NCI-H1417 treated with DMSO at 0.1 percent for 48 hours (cell line): ENCODE measurements at places on chromosomes 7 and 10.

GRCh38 chr7:64879086-64879730 is 23.9 kb upstream of the ZNF273 start:
- no peak for DNase-seq

DNA sequence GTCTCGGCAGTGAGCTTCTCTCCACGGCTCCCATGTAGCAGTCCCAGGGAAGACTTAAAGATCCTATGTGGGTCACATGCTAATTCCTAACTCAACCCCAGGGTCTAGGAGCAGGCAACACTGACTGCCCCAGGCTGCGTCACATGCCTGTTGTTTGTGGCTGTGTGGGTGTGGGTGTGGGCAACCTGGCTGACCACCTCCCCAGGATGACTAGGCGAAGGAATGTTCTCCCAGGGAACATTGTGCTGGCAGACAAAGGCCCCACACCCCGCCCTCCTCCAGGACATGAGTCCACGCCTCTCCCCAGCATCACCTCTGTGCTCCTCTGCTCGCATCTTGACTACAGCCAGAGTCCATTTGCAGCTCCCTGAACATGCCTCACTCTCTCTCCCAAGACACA is 30.3 kb downstream of the SLC29A3 start:
- no peak for DNase-seq

DNA sequence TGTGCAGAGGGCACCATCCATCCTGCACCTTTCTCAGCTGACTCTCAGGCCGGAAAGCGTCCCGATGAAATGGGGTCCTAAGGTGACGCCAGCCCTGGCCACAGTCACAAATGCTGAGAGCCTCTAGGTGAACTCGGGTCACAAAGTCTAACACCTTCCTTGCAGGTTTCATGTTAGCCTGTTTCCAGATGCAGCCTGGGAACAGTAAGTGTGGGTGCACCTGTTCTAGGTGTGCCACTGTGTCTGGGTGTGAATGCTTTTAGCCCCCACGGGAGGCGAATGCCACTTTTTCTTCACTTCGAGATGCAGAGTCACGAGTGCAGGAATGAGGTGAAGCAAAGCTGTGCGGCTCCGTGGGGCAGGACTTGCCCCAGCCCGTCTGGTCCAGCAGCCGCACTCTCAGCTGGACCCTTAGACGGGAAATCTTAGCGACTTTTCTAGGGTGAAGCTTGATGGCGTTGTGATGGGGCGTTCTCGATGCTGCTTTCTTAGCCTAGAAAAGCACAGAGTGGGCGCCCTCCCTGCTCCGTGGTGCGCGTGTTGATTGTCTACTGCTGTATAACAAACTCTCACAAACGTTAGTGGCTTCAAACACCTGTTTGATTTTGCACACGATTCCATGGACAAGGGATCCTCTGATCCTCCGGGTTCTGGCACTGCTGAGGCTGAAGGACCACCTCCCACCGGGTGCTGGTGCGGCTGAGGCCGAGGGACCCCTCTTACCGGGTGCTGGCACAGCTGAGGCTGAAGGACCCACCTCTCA is 13.6 kb upstream of the VIPR2 start:
- DNase-seq = no peak

GRCh38 chr7:148991536-148991935 is 36.8 kb downstream of the PDIA4 start:
- DNase-seq = no peak

GRCh38 chr7:26853788-26854393 is 10.5 kb downstream of the SKAP2 start:
- DNase-seq = peak; percentile 53

DNA sequence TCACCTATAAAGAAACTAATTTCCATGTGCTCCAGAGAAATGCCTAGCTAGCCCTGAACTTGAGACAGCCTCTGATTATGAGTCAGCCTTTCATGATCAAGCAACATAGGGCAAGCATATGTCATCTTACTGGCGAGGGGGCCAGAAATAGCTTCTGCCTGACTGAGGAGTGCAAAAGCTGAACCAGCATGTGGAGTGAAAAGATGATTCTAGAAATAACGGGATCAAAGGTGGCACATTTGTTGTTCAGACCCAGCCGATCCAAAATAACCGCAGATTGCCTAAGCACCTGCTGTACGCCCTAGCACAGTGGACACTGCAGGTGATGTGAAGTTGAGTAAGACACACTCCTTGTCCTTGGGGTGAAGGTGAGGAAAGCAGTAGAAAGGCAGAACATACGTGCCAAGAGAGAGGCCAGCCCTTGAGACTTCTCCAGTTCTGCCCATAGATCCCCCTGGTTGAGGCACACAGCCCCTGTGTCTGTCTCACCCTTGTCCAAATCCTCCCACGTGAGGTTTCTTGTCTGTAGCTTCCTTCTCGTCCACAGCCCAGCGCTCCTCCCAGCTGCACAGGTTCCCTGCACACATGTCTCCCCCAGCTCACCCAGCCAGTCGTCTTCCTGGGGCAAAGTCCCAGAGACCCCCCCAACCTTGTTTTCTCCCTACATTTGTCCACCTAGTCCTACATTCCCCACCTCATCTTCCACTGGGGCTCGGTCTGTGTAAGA is 2.8 kb upstream of the BCL7B start:
- no peak for DNase-seq

GRCh38 chr7:122790591-122790990 is 87.9 kb upstream of the RNF148 start:
- peak; percentile 54 for DNase-seq

GRCh38 chr10:72334196-72334824 is 20.4 kb downstream of the DNAJB12 start:
- DNase-seq = peak; percentile 71

DNA sequence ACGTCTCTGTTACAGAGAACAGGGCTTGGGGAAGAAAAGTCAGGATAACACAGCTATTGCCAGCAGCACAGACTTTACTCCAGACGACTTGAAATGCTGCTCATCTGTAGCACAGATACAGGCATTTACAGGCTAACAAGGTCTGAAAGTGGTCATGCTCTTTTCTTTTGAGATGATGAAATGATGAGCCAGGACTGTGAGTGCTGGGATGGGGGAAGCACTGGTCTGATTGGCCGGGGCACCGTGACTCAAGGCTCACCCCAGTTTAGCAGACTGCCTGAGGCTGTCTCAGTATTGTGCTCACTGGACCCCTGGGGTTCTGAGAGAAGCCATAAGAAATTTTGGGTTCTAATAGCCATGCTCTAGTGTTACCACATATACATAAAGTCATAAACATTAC is 12.4 kb downstream of the SMKR1 start:
- DNase-seq = no peak

DNA sequence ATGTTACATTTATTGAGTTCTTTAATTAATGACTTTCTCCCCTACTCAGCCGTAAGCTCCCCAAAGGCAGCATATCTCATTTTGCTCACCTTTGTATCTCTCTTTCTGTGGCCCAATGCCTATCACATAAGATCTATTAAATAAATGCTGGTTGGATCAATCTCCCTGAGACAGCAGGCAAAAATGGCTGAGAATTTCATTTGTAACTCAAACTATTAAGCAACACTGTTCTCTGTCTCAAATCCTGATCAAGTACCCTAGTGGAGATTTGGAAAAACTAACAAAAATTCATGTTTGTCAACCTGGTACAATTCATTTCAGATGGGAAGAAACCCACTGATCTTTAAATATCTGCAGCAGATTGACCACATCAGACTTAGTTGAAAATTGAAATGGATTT is 127.4 kb downstream of the ZFAND4 start:
- no peak for DNase-seq

DNA sequence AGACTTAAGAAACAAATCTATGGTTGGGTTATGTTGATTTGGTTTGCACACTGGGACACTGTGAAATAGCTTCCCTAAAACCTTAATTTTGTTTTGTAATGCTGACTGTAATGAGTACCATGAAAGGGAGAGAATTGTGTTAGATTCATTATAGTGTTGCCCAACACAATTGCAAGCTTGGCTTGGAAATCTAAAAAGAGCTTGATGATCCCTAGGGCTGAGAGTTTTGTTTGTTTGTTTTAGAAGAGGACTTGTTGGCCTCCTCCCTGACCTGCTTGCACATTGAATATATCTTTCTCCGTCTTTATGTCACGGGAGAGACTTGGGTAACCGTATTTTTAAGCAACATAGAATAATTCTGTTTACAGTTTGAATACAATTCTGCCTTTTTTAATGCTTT is 410.1 kb downstream of the ARL4A start:
- no peak for DNase-seq

DNA sequence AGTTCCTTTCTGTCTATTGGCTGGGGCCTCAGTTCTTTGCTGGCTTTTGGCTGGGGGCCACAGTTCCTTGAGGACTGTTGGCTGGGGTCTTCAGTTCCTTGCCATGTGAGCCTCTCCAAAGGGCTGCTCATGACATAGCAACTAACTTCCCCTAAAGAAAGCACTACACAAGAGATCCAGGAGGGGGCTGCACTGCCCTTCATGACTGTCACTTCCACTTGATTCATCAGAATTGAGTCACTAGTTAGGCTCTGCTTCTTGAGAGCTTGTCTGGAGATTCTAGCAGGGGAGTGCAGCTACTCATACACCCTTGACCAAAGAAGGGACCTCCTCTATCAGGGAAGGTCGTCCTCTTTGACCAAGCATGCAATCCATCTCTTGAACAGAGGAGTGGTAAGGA is 38.0 kb upstream of the MKX start:
- DNase-seq = no peak

DNA sequence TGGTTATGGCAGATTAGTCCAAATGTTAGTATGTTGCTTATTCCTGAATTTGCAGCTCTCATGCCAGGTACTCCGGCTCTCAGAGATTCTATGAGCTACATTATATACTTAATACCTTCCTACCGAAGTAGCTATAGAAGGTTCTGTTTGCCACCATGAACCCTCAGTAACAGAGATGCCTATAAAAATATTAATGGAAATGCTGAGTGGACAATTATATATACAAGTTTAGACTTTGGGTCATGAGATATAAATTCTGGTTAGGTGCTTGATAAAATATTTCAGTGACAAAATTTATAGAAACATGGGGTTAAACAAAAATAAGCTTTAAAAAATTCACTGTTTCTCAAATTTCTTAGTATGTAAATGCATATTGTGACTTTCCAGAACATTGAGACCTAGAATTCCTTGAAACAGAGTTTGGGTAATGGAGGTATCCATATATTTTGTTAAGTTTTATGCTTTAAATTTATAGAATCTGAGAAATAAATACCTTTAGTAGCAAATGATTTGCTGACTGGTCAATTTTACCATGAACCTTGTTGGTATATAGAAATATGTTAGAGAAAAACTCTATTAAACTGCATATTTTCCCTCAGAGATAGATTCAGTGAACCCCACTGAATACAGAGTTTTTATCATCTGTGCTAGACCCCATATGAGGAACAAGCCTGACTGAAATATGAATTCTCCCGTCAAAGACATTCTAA is 533.5 kb downstream of the SH2D4B start:
- DNase-seq = no peak

GRCh38 chr10:48638158-48638557 is 33.3 kb upstream of the ARHGAP22 start:
- no peak for DNase-seq

DNA sequence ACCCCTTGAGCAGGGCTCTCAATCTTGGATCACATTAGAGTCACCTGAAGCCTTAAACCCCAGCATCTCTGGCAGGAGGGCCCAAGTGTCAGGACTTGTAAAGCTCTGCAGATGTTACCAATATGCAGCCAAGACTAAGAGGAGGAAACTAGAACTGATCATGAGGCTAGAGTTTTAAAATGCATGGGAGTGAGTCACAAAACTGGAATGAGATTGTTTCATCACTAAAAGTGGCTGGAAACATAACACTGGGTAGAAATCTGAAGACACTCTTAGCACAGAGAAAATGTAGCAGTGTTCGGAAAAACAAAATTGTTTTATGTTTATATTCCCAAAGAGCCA is 63.3 kb upstream of the GHITM start:
- DNase-seq = no peak

DNA sequence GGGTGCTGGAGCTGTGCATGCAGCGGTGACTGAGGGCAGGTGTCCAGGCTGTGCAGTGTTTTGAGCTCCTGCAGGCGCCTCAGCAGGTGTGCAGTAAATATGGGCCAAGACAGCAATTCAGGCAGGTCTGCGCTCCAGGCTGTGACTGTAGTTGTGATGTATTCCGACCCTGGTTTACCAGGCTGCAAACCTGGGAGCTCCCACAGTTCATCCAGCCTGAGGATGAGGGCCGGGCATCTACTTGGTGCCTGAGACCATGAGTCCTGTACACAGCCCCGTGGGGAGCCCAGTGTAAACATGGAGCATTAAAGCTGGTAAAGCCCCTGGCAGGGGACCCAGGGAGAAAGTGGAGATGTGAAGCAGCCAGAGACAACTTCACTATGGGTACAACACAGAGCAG is 82.8 kb downstream of the VOPP1 start:
- no peak for DNase-seq

DNA sequence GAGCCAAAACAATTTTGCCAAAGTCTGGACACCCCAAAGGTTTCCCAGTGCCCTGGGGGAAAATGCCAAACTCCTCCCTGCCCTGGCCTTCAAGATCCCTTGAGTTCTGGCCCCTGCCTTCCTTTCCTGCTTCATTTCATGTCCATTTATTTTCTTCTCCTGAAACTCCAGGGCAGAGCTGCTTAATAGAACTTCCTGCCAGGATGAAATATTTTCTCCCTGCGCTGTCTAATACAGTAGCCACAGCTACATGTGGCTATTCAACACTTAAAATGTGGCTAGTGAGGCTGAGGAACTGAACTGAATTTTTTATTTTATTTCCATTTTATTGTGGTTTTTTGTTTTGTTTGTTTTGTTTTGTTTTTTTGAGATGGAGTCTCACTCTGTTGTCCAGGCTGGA is 49.6 kb downstream of the COL13A1 start:
- DNase-seq = no peak

DNA sequence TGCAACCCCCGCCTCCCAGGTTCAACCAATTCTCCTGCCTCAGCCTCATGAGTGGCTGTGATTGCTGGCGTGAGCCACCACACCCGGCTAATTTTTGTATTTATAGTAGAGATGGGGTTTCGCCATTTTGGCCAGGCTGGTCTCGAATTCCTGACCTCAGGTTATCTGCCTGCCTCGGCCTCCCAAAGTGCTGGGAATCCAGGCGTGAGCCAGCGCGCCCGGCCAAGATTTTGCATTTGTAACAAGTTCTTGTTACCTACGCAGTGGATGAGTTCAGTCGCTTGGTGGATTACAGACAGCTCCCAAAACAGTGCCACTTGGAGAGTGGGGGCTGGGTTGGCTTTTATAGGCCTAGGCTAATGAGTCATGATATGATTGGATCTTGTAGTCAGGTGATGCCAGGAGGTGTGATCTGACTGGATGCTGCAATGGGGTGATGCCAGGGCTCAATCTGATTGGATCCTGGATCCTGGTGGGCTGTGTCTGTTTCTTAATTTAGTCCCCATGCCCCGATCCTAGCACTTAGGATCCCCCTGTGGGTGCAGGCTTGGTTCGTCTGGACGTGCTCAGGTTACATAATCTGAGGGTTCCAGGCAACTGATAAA is 20.3 kb downstream of the SBDS start:
- DNase-seq = no peak
